Amygdala (tissue), 56 donors: ENCODE measurements at places on chromosomes 2 and 18.

DNA sequence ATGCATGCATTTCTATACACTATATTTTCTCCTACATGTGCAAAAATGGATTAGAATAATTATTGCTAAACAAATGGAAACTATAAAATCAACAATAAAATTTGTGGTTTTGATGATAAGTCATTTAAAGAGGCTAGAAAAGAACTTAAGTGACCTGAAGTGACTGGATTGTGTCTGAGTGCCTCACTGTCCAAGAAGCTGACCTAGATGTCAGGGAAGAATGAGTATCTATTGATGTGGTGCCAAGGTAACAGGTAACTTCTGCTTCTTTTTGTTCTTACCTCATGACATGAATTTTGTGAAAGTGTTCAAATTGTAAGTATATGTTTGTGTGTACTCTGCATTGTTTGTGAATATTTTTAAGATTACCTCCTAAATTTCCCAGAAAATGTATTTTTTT is 1623.9 kb upstream of the ACVR2A start:
- DNase-seq, result no peak

DNA sequence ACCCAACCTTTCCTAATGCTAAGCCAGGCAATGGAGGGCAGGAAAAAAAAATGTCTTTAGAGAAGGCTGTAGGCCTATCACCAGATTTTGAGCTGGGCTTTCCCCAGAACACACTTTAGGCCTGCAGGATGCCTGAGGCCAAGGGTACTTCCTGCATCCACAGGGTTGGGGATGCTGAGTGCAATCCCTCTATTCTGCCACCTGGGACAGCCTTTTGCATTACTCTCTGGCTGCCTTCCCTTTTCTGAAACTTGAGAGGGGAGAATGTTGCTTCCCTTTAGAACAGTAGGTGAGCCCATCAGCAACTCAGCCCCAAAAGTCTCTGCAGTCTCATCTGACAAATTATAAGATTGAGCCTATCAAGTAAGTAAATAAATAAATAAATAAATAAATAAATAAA is 195.2 kb downstream of the SLC8A1 start:
- no peak for DNase-seq

- no peak for DNase-seq
These were observed 11.6 kb downstream of the KLF11 start for GRCh38 chr2:10054976-10055375.

DNA sequence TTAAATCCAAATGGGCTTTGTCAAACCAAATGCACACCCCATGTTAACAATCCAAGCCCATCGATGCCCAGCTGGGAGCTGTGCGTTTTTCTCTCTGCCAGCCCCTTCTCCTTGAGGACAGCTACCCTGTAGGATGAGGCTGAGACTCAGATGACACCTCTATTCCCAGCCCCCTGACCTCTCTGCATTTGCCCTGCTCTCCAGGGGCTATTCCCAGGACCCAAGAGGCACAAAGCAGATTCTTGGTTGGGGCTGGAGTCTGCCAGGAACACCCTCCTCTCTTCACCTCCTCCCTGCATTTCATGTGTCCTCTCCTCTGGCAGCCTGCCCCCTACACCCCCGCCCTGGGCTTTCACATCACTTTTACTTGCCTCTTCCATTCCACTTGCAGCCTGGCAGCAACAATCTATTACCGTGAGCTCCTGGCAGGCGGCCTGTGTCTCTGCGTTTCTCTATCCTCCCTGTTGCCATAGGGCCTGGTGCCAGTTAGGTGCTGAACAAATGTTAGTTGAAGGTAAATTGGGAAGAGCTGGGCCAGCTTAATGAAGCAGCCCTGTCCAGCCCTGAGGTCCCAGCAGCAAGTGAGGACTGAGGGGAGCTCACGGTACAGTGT is 51.8 kb downstream of the ADD2 start:
- no peak for DNase-seq

GRCh38 chr2:120863146-120863545 is 127.5 kb downstream of the GLI2 start:
- DNase-seq, result no peak

DNA sequence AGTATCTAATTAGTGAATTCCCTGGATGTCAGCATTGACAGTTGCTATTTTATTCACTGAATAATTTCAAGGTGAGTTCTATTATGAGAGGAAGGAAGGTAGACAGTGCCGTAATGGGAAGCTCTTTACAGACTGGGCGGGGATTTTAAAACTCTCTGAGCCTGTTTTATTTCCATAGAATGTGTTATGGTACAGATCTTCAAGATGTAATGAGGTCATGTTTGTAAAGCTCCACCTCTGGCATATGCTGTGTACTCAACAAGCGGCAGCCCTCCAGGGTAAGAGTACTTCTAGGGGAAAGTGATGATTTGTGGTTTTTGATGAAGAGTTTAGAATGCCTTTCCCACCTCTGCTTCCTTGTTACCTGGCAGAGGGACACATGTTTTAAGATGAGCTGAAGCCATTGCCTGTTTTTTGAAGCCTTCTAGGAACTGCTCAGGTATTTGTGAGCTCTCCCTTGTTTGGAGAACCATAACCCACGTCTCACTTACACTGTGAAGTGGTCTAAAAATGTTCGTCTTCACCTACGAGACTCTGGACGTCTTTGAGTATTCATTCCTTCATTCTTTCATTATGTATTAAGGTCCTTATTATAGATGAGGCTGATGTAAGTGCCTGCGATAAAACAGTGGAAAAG is 251.2 kb downstream of the PTGR3 start:
- DNase-seq, result no peak
